ENCODE measurements at places on chromosomes 7 and 10. TPM values are rescaled to one million over a fixed set of nuclear protein-coding genes. Genes with fewer than 3 reads are reported as not detected.

DNA sequence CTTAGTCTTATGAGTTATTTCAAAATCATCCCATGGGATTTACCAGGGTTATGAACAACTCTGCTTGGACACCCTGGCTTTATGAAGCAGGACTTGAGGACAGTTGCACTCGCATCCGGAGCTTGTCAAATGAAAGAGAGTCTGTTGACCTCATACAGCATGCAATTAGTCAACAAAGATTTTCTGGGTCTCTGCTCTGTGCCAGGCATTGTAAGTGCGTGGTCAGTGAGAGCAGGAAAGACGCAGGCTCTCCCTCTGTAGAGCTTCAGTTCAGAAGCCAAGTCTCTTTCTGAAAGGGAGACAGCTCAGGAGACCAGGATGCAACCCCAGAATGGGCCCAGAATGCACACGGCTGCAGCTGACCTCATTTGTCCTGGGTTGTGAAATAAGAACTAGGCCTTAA, 45.5 kb upstream of the DMBT1 start:
- peak; percentile 29 for DNase-seq

SH2B2 gene
- total RNA-seq, result 3.8 TPM

HHEX gene
- total RNA-seq, result 13.0 TPM

DNA sequence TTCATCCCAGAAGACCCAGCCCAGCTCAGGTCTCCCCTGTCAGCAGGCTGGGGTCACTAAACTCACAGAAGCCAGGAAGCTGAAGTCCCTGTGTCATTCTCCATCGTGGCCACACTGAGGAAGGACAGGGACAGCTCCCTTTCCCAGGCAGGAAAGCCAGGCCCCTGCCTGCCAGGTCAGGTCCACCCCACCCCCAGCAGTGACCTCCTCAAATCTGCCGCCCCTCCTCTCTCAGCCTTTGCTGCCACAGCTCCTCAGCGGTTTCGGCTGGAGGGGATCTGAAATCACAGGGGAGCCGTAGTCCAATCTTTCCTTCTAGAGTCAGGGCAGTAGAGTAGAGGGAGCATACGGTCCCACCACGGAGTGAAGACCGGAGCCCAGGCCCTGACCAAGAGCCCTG, 150.9 kb upstream of the UNC5B start:
- DNase-seq, result no peak

ADAM12 gene
- 8.1 TPM for total RNA-seq

- DNase-seq, result no peak
Observed at GRCh38 chr10:96311180-96311715, 7.0 kb downstream of the DNTT start.

ANK3 gene
- total RNA-seq, result 58.3 TPM

PLA2G12B gene
- 39.9 TPM for total RNA-seq

DNA sequence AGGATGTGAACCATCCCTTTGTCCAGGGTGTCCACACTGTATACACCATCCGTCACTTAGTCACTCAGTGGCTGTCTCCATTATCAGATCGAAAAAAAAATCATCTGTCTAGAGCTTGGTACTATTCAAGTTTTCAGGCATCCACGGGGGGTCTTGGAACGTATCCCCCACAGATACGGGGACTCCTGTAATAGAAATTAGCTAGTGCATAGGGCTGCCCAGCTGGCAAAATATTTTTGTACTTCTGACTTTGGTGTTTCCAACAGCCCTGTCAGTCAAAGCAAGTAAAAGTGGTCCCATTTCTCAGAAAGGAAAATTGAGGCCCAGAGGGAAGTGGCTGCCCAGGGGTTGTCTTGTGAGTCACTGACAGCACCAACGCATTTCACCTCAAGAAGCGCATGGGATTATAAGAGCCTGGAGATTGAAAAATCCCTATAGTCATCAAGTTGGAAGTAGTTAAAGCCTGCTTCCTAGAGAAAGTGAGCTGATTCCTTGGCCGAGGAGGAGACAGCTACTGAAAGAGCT, 52.1 kb upstream of the SLC29A3 start:
- DNase-seq, result no peak

GRCh38 chr10:110724116-110724921, 80.2 kb downstream of the RBM20 start:
- DNase-seq, result no peak

HOXA3 gene
- 3.0 TPM for total RNA-seq

FANK1 gene
- 0.88 TPM for total RNA-seq

- peak; percentile 87 for DNase-seq
Observed at GRCh38 chr7:117119192-117119924, 166.1 kb downstream of the ST7 start.

DNA sequence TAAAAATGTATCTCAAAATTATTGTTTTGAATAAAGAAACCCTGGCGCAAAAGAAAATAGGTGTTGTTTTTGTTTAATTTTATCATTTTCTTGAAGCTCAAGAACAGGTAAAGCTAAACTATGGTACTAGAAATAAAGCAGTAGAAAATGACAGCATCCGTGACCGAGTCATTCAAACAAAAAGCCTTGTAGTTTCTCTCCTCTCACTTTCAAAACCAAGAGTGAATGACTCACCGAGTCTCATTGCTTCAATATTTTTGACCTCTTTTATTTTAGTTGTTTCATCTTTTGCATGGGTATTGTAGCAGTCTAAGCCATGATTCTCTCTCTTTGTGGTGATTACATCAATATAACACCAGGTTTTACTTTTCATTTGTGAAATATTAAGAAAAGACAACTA, 396.5 kb downstream of the POM121L12 start:
- DNase-seq, result no peak

- peak; percentile 65 for DNase-seq
Observed at GRCh38 chr10:75407713-75408508, 6.3 kb upstream of the ZNF503 start.

DNA sequence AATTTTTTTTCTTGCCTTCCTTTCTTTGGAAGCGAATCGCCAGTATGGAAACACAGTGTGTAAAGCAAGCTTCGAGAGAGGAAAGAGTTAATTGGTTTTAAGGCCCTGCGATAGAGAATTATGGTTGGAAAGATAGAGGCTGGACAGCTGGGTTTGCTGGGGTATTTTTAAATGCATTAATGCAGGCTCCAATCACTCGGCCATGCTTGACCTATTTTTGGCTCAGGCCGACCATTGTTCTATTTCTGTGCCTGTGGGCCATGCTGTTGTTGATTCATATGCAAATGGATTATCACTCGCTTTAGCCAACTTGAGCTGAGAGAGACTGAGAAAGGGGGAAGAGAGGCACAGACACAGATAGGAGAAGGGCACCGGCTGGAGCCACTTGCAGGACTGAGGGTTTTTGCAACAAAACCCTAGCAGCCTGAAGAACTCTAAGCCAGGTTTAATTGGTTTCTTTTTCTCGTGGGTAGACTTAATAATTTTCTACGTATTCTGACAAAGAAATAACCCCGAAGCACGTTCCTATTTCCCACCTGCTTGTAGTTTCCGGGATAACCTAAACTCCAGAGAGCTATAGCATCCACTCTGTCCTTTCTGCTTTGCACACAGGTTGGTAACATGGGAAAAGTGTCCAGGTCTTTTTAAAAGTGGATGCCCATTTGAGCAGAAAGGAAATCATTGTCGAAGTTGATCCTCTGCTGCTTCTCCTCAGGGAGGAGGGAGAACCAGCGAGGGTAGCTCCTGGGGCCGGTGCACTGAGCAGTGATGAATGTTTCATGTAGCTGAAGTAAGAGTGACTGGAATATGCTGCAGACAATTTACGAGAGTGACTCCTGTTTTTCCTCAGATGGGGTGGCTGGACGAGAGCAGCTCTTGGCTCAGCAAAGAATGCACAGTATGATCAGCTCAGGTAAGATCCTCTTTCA, at the start of gene HDAC9:
Gene HDAC9, plus strand, starts transcription at position 338 of the 929 bp plus-strand sequence. Its CDS starts 554 bp downstream, at position 892.
- DNase-seq, result peak; percentile 6

- DNase-seq, result no peak
Observed at GRCh38 chr7:45460379-45460778, 113.8 kb upstream of the ADCY1 start.

DNA sequence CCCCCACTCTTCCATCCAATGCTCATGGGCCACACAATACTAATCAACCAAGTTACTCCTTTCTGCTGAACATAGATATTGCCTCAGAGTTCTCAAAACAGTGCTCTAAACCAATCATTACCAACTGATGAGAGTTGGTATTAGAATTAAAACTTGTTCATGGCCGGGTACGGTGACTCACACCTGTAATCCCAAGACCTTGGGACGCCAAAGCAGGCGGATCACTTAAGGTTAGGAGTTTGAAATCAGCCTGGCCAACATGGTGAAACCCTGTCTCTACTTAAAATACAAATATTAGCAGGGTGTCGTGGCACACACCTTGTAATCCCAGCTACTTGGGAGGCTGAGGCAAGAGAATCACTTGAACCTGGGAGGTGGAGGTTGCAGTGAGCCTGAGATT, 8.2 kb downstream of the TM9SF3 start:
- no peak for DNase-seq

ASB13 gene
- 9.2 TPM for total RNA-seq

- DNase-seq, result no peak
Observed at GRCh38 chr10:517241-517830, 172.1 kb downstream of the DIP2C start.

GRCh38 chr10:118775478-118775877, 20.7 kb upstream of the CACUL1 start:
- no peak for DNase-seq

NODAL gene
- total RNA-seq, result not detected

GRCh38 chr10:84230359-84230758, 5.0 kb upstream of the LRIT2 start:
- DNase-seq, result no peak

SLC39A12 gene
- total RNA-seq, result not detected

OR2A5 gene
- total RNA-seq, result 0.44 TPM

LEP gene
- total RNA-seq, result not detected

- peak; percentile 44 for DNase-seq
Observed at GRCh38 chr10:43594944-43595589, 11.2 kb upstream of the ZNF485 start.

DNA sequence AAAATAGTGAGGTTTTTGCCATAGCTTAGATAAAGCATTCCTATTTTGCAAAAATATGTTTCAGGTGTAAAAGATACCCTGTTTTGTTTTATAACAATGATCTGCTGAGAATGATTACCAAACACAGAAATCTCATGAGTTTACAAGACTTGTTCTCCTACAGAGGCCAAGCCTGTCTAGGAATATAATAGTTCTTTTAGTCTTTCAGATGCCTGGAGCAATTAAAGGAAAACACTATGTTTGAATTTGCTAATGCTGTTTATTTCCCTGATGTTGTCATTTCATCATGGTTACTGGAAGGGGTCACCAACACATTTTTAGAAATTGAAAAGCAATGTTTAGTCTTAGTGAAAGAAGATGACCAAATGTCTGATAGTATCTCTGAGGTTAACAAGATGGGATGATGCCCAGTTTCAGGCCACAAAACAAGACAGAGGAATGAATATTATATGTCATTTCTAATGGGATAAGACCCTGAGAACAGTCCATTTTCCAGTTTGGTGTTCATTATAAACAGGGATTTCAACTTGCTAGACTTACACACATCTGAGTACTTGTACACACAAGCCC, 559.9 kb downstream of the INHBA start:
- DNase-seq, result no peak

- no peak for DNase-seq
Observed at GRCh38 chr10:86962981-86963310, 4.5 kb downstream of the SNCG start.

- no peak for DNase-seq
Observed at GRCh38 chr7:80842022-80842790, 76.6 kb downstream of the SEMA3C start.

KLF14 gene
- not detected for total RNA-seq

GRCh38 chr10:26517141-26517867, 79.2 kb downstream of the APBB1IP start:
- DNase-seq, result no peak

GRCh38 chr7:73742753-73743641, 4.4 kb upstream of the ABHD11 start:
- peak; percentile 96 for DNase-seq

OGDHL gene
- total RNA-seq, result 9.5 TPM

APBB1IP gene
- total RNA-seq, result 1.6 TPM

- peak; percentile 60 for DNase-seq
Observed at GRCh38 chr10:84715911-84716310, 387.5 kb downstream of the CCSER2 start.

EMX2 gene
- 0.12 TPM for total RNA-seq

DNA sequence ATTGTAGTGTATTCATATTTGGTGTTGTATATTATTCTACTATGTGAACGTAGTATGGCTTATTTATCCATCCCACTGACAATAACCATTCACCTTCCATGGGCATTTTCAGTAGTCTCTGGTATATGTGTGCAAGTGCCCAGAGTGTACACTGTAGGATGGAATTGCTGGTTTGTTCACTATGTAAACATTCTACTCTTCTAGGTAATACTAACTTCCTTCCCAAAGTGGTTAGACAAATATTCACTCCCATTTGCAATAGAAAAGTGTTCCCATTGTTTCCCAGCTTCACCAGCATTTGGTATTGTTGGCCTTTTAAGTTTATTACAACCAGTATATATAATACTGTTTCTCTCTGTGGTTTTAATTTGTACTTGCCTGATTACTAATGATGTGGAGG, 153.7 kb downstream of the C7orf25 start:
- no peak for DNase-seq

GRCh38 chr7:78080241-78080640, 281.7 kb downstream of the PHTF2 start:
- DNase-seq, result no peak

DNA sequence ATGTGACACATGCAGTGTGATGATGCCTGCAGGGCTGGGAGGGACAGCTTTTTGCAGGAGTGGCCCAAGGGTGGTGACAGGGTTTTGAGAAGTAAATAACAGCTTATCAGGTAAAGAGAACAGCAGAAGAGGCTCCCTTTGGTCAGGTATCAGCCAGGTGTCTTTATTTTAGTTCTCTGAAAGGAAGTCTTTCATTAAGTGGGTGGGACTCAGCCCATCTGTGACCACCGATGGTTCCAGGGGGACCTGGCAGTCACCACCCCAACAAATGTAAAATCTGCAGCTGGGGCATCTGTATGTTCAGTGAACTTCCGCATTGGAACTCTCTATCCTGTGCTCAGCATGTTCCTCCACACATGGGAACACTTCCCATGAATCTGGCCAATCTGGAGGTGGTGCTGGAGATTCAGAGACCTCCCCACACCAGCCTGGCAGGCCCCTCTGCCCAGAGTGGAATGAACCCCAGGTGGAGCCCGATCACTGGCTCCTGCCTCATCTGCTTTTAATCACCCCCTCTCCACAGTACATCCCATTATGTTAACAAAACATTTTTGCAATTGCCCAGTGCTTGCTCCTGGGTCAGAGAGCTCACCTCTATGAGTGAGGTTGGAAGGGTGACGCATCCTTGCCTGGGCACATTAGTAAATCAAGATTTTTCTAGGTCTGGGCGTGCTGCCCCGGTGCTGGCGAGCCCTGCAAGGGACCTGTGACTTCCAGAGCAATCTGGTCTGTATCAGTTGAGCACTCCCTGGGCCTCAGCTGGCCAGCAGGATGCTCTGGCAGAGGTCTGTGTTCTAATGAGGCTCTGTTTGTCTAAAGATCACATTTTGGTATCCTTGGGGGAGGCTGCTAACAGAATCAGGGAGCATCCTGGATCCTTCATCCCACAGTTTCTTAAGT, 140.4 kb upstream of the GDF10 start:
- no peak for DNase-seq

DNA sequence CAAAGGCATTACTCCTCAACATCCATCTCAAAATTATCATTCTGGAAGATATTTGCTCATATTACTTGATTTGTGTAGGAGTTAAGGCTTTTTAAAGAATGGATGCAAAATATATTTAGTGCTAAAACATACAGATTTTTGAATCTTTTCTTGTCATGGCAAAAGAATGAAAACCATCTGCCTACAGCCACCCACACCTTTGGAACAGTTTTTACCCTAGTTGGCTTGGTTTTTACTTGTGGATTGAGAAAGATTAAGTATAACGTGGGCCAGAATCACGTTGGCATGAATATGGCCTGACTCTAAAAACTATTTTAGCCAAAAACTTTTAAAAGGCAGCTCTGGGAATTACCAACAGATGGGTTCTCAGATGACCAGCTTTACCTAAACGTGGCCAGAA, 128.2 kb downstream of the SPAG6 start:
- DNase-seq, result no peak

Measured in hepatocyte (in vitro differentiated cells).